ENCODE measurements at places on chromosomes 5 and 9.

GRCh38 chr9:137168573-137168903 is 1.3 kb downstream of the LRRC26 start:
- no peak overlapping the region for H3K27ac ChIP-seq
- H3K36me3 ChIP-seq, result no peaks in the 10 kb centered on the region
- H3K27me3 ChIP-seq, result peaks cover 68% of the 10 kb centered on the region
- peaks cover 11% of the 10 kb centered on the region for H3K4me1 ChIP-seq
- no peak for DNase-seq

DNA sequence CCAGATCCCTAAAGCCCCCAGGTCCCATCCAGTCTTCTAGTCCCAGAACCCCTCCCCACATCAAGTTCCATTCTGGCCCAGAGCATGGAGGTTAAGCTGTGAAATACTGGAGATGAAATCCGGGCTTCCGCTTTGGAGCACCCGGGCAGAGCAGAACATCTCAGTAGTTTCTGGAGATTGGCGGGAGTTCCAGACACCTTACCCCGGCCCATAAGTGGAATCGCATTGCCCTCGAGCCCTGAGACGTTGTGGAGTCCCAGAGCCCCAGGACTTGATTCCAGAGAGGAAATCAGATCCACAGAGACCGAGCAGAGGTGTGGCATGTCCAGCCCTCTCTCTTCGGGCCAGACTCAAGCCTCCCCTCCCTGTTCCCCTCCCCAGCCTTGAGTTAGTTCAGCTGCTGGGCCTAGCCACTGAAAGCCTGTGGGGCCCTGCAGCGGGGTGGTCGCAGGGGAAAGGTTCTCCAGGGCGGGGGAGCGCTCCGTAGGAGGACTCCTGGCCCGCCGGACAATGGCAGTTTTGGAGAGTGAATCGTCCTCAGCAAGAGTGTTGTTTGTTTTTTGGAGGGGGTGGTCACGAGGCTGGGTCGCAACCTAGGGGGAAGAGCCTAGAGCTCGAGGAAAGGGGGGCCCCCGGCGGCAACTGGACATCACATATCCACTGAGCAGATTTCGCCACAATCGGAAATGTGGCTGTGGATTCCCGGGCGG is 1.0 kb upstream of the PAX5 start:
- H3K4me1 ChIP-seq, result peaks cover 57% of the 10 kb centered on the region
- H3K27me3 ChIP-seq, result no peaks in the 10 kb centered on the region
- H3K27ac ChIP-seq, result peak overlapping the region; percentile 96
- H3K4me3 ChIP-seq, result peak overlapping the region; percentile 91
- peaks cover 59% of the 10 kb centered on the region for H3K36me3 ChIP-seq

DNA sequence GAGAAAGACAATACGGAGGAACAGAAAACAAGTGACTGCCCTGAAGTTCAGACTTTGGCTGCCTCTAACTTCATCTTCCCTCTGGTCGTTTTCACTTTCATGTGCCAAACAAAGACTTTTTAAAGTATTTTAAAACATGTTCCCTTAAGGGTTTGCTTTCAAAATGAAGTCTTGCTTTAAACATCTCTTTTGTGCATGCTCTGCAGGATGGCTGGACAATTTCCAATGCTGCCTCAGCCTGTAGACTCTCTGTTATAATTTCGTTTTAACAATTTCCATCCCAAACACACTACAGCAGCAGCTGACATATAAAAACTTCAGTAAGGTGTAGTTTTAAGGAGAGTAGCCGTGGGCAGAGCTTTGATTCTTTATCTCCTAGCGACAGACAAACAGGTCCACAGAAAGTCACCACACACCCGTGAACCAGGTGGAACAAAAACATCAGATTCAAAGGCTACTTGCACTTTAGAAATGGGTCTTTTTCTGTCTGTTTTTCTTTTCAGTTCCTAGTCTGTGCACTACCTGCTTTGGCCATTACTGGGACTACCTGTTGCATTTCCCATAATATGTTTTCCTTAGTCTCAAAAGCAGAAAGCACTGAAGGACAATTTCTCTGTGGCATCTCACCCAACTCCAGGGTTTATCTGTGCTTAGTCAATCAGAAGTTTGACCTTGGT is 308.9 kb downstream of the DTWD2 start:
- peaks cover 6% of the 10 kb centered on the region for H3K27me3 ChIP-seq
- H3K4me3 ChIP-seq, result no peak overlapping the region
- no peaks in the 10 kb centered on the region for H3K36me3 ChIP-seq
- DNase-seq, result no peak
- H3K27ac ChIP-seq, result no peak overlapping the region
- H3K4me1 ChIP-seq, result no peaks in the 10 kb centered on the region

DNA sequence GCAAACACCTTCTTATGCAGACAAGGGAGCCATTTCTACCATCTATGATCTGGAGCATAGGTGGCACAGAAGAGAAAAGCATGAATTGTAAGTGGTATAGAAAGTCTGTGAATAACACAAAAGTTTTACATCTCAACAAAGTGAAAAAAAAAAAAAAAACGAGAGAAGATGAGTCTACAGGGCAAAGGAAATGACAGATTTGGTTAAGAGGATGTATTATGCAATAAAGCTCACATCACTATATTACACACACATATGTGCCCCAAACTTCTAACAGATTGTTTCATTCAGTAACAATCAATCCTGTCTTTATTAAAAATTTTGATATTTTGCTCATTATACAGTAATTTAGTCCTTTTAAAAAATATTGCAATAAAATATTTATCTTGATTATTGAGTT is 49.8 kb downstream of the CERT1 start:
- peaks cover 54% of the 10 kb centered on the region for H3K4me1 ChIP-seq
- no peak for DNase-seq
- no peaks in the 10 kb centered on the region for H3K27me3 ChIP-seq
- H3K27ac ChIP-seq, result no peak overlapping the region
- H3K4me3 ChIP-seq, result no peak overlapping the region

- H3K4me3 ChIP-seq, result no peak overlapping the region
- no peak overlapping the region for H3K27ac ChIP-seq
- H3K36me3 ChIP-seq, result peaks cover 33% of the 10 kb centered on the region
- H3K4me1 ChIP-seq, result peaks cover 13% of the 10 kb centered on the region
Measured at GRCh38 chr5:123605822-123606221, 93.8 kb downstream of the CSNK1G3 start.

DNA sequence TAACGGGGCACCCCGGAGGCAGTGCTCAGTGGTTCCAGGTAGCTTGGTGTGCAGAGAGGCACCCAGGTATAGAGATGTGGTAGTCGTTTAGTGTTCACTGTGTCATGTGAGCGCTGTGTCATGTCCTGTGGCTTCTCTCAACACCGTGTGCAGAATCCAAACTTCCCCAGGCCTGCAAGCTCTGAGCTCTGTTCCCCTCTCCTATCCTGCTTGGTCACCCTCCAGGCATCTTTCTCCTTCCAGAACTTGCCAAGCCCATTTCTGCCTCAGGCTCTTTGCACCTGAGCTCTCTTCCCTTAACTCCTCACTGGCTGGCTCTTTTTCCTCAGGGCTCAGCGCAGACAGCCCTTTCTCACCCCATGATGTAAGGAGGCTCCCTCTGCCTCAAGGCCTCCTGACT is 64.8 kb downstream of the CARTPT start:
- H3K36me3 ChIP-seq, result no peaks in the 10 kb centered on the region
- H3K27me3 ChIP-seq, result peaks cover 12% of the 10 kb centered on the region
- peak overlapping the region; percentile 52 for H3K27ac ChIP-seq
- no peak for DNase-seq

DNA sequence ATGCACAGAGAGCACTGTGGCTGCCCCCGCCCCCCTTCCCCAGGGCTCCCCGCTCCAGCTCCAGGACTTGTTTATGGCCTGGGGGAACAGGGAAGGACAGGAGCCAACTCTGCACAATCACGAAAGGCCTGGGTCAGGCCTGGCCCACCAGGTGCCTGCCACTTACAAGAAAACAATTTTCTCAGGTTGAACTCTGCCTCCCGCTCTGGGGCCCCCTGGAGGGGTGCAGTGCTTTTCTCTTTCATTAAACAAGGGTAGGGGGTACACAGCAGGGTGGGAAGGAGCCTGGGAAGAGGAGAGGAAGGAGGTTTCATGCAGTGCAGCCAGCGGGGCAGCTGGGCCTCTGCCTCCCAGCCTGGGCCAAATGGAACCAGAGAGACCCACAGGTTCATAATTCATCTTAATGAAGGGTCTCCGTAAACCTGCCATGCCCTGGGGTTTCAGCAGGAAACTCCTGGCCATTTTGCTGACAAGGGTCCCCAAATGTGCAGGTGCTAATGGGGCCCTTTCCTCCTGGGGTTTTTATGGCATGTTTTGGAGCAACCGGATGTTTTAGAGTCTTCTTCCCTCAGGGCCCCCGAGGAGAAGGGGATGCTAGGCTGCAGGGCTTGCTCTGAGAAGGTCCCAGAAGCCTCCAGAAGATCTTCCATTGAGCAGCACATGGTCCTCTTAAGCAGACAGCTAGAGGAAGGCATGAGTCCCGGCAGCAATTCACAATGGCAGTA is 219.8 kb downstream of the SLIT3 start:
- H3K27ac ChIP-seq, result no peak overlapping the region
- no peak overlapping the region for H3K4me3 ChIP-seq
- no peaks in the 10 kb centered on the region for H3K4me1 ChIP-seq
- no peaks in the 10 kb centered on the region for H3K27me3 ChIP-seq

DNA sequence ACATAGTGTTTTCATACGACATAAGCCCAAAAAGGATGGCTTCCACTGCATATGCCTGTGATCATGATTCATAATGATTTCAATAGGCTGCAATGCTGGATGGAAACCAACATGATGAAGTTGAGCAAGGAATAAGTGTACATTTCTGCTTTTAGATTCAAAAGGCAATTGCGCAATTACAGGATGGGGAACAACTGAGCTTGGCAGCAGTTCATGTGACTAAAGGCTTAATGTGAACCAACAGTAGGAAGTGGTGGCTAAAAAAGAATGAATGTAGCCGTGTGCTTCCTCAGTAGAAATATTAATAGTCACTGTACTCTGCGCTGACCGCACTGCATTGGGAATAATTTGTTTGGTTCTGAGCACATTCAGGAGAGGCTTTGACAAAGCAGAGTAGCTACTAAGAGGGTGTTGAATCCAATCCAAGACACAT is 51.2 kb downstream of the SLC1A3 start:
- H3K27me3 ChIP-seq, result no peaks in the 10 kb centered on the region
- no peak overlapping the region for H3K4me3 ChIP-seq
- DNase-seq, result no peak
- no peaks in the 10 kb centered on the region for H3K36me3 ChIP-seq

DNA sequence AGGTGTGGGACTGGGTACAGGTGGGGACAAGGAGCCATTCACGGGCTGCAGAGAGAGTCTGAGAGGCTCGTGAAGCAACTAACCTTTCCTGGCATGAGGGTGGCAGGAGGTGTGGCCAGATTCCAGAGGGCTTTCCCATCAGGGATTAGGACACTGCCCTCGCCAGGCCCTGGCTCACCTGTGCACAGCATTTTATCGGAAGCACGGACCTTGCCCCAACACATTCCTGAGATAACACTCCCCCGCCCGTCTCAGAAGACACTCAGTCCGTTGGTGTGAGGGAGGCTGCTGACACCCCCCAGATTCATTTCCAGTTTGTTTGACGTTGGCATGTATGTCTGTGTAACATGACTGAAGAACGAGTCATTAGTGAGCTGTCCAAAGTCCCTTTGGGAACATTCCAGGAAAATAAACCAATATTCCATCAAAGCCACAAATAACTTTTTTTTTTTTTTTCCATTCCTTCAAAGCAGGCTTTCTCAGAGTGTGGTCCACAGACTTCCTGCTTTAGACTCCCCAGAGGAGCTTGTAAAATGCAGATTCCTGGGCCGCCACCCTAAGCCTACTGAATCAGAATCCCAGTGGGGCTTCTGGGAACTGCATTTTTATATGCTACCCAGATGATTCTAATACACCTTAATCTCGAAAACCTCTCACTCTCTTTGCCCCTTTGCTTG is 23.4 kb downstream of the WWC1 start:
- H3K36me3 ChIP-seq, result no peaks in the 10 kb centered on the region
- H3K4me3 ChIP-seq, result no peak overlapping the region
- no peak for DNase-seq
- H3K4me1 ChIP-seq, result no peaks in the 10 kb centered on the region

GRCh38 chr9:37528652-37529471 is 43.1 kb downstream of the POLR1E start:
- peaks cover 22% of the 10 kb centered on the region for H3K4me1 ChIP-seq
- no peak overlapping the region for H3K4me3 ChIP-seq
- peak overlapping the region; percentile 89 for H3K27ac ChIP-seq
- no peaks in the 10 kb centered on the region for H3K27me3 ChIP-seq
- peak; percentile 57 for DNase-seq
- peaks cover 56% of the 10 kb centered on the region for H3K36me3 ChIP-seq

DNA sequence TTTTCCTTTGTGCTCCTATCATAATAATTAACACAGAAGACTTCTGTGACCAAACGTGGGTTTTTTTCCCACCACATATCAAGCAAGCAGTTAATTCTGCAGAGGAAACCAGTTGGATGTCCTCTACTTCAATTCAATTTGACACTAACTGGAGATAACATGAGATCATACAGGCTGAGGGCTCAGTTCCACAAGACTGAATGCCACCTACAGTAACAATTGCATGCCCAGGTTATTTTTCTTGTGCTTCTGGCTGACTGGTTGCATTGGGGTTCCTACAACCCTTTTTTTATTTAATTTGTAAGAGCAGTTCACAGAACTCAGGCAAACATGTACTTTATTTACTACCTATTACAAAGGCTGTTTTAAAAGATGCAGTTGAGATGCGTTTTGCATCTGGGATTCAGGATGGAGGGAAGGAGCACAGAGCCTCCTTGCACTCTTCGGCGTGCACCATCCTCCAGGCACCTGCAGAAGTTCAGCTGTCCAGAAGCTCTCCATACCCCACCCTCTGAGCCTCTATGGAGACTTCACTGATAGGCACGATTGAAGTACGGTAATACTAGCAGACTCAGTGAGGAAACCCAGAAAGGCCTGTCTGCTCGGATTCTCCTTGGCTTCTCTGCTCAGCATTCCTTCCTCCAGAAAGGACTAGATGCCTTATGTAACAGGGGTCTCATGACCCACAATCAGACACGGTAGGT is 425.2 kb upstream of the CDH9 start:
- H3K27me3 ChIP-seq, result no peaks in the 10 kb centered on the region
- H3K4me1 ChIP-seq, result no peaks in the 10 kb centered on the region
- no peaks in the 10 kb centered on the region for H3K36me3 ChIP-seq
- H3K4me3 ChIP-seq, result no peak overlapping the region
- no peak overlapping the region for H3K27ac ChIP-seq

- no peak overlapping the region for H3K27ac ChIP-seq
- no peak overlapping the region for H3K4me3 ChIP-seq
- H3K36me3 ChIP-seq, result no peaks in the 10 kb centered on the region
Measured at GRCh38 chr9:93180938-93181337, 3.0 kb upstream of the WNK2 start.

DNA sequence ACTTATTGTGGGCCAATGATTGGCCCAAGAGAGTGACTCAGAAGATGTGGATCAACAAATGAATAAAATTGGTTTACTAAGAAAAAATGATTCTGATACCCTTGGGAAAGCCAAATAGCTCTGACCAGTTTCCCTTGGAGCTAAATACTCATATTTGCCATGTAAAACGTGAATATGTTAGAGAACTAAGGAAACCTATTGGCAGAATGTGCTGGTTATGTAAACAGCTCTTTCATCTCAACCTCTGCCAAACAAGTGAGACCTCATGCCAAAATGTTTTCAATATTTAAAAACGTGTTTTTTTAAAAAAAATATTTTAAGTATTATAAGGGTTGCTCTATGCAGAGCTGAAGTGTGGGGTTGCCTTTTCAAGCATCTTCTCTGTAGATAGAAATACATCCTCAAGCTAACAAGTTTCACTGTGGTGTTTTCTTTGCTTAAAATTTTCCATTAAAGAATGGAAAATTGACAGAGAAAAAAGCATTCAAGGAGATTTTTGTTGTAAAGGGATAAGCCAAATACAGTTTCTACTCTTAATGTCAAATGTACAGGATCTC is 186.9 kb upstream of the TUT7 start:
- H3K27me3 ChIP-seq, result no peaks in the 10 kb centered on the region
- H3K4me3 ChIP-seq, result no peak overlapping the region
- H3K36me3 ChIP-seq, result no peaks in the 10 kb centered on the region

- H3K4me3 ChIP-seq, result no peak overlapping the region
- H3K36me3 ChIP-seq, result no peaks in the 10 kb centered on the region
- no peak overlapping the region for H3K27ac ChIP-seq
- DNase-seq, result no peak
- peaks cover 59% of the 10 kb centered on the region for H3K27me3 ChIP-seq
Measured at GRCh38 chr5:1648806-1649205, 125.0 kb upstream of the LPCAT1 start.

All from stimulated activated naive B cell treated with anti-CD40 and anti-IgM and Interleukin-4, amounts not matched to agents 10 μg/mL and 1 μg/mL and 100 μg/mL, for 72 hours (primary cell).